ENCODE measurements at places on chromosomes 12 and 14.

GRCh38 chr12:75738486-75738885, 227.1 kb upstream of the KRR1 start:
- DNase-seq: peak; percentile 43

DNA sequence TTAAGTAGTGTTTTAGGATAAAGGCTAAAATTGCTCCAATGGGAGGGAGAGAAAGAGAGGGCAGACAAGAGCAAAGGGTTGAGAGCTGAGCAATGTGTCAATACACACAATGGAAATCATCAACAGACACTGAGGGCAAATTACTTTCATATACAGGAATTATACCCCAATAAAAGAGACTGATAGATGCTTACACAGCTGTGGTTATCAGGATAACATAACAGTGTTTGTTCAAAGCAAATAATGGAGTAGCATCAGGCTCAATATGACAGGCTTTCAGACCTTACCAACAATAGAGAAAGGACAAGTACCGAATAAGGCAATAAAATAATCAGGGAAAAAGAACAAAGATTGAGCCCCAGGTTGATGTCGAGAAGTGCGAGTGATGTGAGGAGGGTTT, 53.4 kb upstream of the DIO2 start:
- DNase-seq: no peak

GRCh38 chr12:116719731-116720528, 17.9 kb downstream of the SPRING1 start:
- DNase-seq: no peak

DNA sequence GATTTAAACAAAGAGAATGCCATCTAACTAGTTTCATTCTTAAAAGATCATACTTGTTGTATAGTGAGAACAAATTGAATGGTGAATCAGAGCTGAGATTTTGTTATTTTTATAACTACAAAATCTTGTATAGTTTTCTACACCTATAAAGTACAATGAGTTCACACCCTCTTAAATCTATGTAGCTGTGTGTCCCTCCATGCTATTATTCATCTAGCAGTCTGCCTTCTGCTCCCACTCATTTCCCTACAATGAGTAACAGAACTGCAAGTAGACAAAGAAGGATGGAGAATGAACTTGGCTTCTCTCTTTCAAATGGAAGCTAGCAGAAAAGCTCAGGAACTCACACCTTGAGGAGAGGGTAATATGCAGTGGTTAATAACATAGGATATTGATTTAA, 7.1 kb downstream of the IFNG-AS1 start:
- DNase-seq: no peak

GRCh38 chr12:93785249-93786010, 108.3 kb downstream of the CRADD start:
- DNase-seq: peak; percentile 50

DNA sequence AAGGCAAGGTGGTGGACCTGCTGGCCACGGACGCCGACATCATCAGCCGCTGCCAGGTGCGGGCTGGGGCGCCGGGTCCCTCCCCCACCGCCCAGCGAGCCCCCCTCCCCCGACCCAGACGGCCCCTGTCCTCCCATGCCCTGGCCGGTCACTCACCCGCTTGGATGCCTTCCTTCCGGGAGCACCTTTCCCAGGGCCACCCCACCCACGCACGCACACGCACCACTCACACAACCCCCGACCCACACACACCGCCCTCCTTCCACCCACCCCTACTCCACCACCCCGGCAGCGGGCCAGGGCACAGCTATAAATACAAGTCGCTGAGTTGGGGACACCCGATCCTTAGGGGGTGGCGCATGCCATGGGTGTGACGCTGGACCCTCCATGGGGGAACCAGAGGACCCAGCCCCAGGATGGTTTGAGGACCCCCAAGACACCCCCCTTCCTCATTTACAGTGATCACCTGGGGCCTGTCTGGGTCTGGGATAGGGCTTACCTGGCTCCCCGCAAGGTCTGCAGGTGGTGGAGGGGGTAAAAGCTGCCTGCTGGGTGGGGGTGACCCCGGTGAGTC, 465 bp downstream of the ADSS1 start:
- no peak for DNase-seq

GRCh38 chr12:42612231-42612613, 22.7 kb upstream of the PRICKLE1 start:
- DNase-seq: no peak

DNA sequence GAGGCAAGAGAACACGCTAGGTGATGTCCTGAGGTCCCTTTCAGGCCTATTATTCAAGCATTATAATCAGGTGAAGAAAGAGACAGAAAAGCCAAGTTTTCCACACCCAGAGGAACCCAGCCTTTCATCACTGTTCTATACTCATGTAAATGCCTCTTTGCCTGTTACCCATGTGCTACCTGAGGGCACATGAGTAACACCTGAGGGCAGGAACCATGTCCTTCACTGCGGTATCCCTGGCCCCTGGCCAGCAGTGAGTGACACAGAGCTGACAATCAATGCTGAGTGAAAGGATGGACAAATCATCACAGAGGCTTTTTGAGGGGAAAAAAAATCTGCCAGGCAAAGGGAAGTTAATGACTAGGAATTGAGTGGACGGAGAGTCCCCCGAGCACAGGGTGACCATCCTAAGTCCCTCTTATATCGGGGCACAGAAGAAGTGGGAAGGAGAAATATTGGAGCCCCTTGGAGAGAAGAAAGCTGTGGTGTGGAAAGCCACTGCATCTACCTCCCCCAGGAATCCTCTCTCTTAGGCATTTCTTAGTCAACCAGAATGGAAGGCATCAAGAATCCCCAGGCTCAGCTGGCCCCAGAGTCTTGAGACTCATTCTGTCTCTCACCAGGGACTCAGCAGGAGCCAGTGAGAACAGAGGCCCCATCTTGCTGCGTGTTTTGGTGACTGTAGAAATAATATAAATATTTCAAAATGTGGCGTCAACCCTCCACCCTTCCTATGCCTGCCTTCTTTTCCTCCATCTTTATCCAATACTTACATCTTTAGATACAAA, 212.9 kb downstream of the DPF3 start:
- no peak for DNase-seq

DNA sequence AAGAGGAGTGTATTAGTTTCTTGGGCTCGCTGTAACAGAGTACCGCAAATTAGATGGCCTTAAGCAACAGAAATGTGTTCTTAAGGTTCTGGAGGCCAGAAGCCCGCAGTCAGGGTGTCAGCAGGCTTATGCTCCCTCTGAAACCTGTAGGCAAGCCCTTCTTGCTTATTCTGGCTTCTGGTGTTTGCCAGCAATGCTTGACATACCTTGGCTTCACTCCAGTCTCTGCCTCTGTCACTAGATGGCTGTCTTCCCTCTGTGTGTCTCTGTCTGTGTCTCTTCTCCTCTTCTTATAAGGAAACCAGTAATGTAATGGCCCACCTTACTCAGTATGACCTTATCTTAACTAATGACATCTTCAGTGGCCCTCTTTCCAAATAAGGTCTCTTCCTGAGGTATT, 85.1 kb downstream of the DERA start:
- DNase-seq: no peak

DNA sequence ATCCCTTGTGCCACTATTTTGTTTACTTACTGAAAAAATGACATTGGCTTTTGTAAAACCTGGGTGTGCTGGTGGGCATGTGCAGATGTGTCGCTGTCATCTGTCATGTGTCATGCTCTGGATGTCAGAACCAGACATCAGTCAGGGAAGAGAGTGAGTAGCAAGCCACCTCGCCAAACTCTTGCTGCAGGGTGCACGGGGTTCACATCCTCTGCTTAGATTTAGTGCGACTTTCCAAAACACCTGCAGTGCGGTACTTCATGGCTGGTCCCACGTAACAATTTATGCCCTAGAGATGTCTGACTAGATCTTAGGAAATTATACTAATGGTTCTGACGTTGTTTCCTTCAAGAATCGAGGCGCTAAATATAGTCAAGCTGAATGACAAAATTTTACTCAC, 106.7 kb downstream of the CRADD start:
- DNase-seq: peak; percentile 49

GRCh38 chr14:97846156-97846555, 1049.0 kb downstream of the VRK1 start:
- DNase-seq: peak; percentile 44

DNA sequence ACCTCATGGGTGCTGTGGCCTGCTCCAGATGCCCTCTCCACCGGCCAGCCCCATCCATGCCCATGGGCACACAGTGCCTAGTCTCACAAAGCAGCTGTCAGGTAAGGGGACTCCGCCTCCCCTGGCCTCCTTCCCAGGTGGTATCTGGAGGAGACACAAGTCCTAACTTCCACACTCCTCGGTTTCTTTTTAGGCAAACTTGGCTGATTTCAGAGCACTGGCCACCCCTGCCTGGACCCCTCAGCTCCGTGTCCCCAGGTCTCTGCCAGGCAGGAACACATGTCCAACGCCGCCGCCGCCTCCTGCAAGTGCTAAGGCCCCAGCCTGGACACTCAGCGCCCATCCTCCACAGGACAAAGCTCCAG, 324.1 kb upstream of the DIO3 start:
- DNase-seq: no peak

GRCh38 chr12:65411171-65411570, 132.7 kb downstream of the MSRB3 start:
- no peak for DNase-seq

- no peak for DNase-seq
These were observed 3.0 kb upstream of the MIPOL1 start for GRCh38 chr14:37194698-37195097.

GRCh38 chr12:16949871-16950667, 344.1 kb upstream of the LMO3 start:
- no peak for DNase-seq

- no peak for DNase-seq
These were observed 151.1 kb upstream of the TBX3 start for GRCh38 chr12:114835031-114835430.

GRCh38 chr12:116180448-116180847, 97.0 kb downstream of the MED13L start:
- DNase-seq: no peak

DNA sequence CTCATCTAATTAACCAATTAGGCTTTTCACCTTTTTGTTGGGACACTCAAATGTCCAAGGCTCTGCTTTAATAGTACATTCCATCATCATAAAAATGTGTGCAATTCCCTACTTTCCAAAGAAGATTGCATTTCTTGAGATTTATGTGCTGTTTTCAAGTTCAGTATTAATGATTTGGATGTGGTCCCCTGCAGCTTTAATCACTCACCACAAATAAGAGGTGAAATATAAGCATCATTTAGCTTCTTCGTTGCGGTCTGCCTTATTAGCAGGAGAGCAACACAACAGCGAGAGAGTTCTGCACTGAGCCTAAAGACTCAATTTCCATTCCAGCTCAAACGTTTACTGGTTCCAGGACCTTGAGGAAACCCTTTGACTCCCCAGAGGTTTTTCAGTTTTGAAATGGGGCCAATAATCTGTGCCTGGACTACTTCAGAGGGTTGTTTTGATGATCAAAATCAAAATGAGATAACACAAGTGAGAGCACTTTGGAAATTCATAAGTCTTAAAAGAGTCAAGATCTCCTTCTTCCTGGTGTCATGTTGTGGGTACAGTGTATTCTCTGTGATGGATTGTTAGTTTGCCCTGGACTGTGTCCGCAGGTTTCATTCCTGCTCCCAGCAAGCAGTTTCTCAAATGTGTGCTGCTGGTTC, 53.1 kb downstream of the RERG start:
- no peak for DNase-seq

- peak; percentile 28 for DNase-seq
These were observed 87.8 kb upstream of the DYNC1H1 start for GRCh38 chr14:101876555-101876938.

- DNase-seq: no peak
These were observed 139.2 kb downstream of the KICS2 start for GRCh38 chr12:64082866-64083268.

DNA sequence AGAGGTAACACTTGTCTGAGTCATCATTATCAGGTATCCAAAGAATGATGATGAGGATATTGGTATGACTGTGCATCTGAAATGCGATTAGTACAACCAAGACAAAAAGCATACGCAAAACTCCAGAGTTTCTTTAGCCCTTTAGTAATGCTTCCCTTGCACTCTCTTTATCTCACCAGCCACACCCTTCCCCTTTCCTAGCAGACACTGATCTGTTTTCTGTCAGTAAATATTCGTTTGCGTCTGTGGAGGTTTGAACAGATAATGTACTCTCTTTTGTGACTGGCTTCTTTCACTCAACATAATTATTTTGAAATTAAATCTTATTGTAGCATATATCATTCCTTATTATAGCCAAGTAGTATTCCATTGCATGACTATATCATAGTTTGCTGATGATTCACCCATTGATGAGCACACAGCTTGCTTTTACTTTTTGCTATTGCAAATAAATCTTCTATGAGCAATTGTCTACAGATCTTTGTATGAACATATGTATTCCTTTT, 775.7 kb downstream of the SLC6A15 start:
- no peak for DNase-seq

- no peak for DNase-seq
These were observed 151.3 kb downstream of the DICER1 start for GRCh38 chr14:95006051-95006450.

- DNase-seq: peak; percentile 88
These were observed 43.3 kb downstream of the AEBP2 start for GRCh38 chr12:19482551-19483109.

DNA sequence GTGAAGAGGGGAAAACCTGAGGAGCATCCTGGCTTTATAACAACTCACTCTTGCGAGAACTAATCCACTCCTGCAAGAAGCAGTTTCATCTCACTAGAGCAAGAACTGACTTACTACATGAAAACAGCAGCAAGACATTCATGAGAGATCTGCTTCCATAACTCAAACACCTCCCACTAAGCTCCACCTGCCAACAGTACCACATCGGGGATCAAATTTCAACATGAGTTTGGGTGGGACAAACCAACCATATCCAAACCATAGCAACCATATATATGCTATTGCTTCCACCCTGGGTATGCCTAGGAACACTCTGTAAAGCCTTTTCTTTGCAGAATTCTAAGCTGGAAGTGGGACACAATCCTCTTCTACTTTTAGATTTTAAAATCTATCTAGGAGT, 13.9 kb upstream of the AVPR1A start:
- no peak for DNase-seq

DNA sequence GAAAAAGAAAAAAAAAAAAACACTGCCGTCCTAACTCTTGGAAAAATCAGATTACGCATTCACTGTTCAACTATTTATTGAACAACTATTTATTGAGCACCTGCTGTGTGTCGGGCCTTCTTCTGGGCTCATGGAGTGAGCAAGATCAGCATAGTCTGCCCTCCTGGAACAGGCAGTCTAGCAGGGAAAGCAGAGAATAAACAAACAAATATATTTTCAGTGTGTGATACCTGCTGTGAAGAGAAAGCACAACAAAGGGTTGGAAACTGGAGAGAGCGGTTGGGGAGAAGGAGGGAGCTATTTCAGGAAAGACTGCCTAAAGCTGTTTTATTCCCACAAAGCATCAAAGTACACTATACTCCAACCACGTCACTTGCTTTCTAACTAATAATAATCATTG, 10.8 kb downstream of the PROX2 start:
- DNase-seq: no peak

- no peak for DNase-seq
These were observed 268.7 kb downstream of the AKAP6 start for GRCh38 chr14:32597771-32598170.

- DNase-seq: no peak
These were observed 17.8 kb downstream of the GPR132 start for GRCh38 chr14:105047283-105048016.

- no peak for DNase-seq
These were observed 2.1 kb downstream of the SUSD6 start for GRCh38 chr14:69613312-69614073.

- DNase-seq: no peak
These were observed 28.6 kb upstream of the CEBPE start for GRCh38 chr14:23147676-23148075.
